ENCODE measurements at places on chromosomes 5 and 9. TPM values are rescaled to one million over a fixed set of nuclear protein-coding genes. Genes with fewer than 3 reads are reported as not detected.

DNA sequence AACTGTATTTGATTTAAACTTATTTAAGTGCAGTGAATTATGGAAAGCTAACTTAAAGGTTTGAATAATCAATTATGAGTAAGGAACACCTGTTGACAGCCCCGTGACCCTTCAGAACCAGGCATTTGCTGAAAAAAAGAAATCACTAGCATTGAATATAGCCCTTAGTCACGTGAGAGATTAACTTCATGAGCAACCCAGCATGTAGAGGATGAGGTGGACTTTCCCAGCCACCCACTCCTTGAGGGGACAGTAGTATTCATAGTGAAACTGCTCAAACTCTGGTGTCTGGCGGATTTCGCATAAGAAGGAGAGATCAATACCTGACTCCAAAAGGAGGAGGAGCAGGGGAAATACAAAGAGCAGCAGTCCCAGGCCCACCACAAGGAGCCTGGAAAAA, 184.8 kb upstream of the RASEF start:
- no peak for DNase-seq

DNA sequence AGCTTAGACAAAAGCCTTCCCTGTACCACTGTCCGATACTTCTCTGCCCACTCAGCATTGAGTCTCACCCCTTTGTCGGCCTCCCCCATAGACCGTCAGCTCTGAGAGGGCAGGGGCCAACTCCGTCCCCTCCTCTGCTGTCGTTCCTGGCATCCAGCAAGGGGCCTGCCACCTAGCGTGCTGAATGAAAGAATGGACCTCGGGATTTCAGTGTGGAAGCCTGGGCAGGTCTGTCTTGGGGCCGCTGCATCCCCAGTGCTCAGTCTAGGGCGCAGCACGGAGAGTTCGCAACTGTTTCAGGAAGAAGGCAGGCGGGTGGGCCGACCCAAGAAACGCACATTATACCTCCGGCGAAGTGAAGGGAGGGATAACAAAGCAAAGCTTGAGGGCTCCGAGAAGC, 1.5 kb upstream of the TOR1B start:
- no peak for DNase-seq

DNA sequence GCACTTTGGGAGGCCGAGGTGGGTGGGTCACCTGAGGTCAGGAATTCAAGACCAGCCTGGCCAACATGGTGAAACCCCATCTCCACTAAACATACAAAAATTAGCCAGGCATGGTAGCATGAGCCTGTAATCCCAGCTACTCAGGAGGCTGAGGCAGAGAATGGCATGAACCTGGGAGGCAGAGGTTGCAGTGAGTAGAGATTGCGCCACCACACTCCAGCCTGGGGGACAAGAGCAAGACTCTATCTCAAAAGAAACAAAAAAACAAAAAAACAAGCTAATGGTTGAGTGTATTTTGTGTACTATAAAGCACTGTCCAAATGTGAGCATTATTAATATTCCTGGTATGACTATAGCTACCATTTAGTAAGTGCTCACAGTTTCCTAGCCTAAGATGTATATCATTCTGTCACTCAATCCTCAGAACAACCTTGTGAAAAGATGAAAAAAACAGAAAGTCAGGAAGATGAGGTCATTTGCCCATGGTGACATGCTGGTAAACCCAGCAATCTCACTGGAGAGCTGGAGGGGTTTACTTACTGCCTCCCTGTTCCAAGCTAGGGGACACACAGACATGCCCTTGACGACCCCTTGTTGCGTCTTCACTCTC, 27.7 kb downstream of the ARHGEF37 start:
- no peak for DNase-seq

DNA sequence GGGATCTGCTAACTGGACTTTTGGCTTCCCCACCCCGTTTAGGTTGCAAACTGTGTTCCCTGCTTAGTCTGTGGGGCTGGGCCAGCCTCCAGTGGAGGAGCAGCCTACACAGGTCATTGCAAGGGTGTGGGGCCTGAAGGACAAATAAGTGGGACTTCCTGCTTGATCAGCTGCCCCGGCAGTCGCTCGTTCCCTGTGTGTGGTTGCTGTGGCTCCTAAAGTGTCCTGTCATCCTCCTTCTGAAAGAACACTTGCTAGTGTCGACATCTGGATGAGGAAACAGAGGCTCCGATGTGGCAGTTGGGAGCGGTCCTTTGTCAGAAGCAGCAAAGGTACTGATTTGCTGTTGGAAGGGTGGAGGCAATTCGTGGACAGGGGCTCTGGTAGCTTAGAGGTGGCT, 88.9 kb upstream of the TBCA start:
- no peak for DNase-seq

- no peak for DNase-seq
Measured at GRCh38 chr5:174315871-174316270, 270.4 kb downstream of the NSG2 start.

Gene CDC20B
- total RNA-seq: not detected

Gene TICAM2
- total RNA-seq: 0.30 TPM
